Activated CD4-positive, alpha-beta T cell treated with anti-CD3 and anti-CD28 coated beads, Interleukin-2, amount 50 U/mL, for 1 hour (primary cell): ENCODE measurements at places on chromosomes 7 and 10.

DNA sequence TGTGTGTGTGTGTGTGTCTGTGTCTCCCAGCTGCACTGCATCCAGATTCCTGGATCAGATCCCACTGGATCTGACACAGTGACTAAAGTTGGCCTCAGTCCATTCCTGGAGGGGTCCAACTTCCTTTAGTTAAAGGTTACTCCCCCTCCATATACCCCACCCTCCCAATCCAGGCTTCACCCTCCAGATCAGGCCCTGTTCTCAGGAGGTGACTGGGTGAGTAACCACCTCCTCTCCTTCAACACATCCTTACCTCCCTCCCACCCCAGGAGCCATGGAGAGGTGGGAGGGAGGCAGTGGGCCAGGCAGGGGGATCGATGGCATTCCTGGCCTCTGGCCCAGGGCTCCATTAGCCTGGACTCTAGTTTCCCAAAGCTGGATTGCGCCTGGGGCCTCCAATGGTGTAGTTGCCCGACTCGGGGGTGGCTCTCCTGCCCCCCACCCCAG is 11.3 kb downstream of the KCNIP2 start:
- DNase-seq, result no peak

DNA sequence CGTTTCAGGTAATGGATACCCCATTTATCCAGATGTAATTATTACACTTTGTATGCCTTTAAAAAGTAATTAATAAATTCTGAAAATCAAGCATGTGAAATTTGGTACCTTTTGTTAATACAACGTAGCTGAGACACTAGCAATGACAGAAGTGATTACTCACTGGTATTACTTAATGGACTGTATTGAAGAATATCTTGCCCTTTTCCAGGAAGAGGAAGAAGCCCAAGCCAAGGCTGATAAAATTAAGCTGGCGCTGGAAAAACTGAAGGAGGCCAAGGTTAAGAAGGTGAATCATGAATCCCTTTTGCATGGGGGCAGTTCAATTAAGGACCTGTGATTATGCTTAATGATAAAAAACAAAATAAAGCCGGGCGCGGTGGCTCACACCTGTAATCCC is 64.8 kb downstream of the APBB1IP start:
- DNase-seq, result no peak

DNA sequence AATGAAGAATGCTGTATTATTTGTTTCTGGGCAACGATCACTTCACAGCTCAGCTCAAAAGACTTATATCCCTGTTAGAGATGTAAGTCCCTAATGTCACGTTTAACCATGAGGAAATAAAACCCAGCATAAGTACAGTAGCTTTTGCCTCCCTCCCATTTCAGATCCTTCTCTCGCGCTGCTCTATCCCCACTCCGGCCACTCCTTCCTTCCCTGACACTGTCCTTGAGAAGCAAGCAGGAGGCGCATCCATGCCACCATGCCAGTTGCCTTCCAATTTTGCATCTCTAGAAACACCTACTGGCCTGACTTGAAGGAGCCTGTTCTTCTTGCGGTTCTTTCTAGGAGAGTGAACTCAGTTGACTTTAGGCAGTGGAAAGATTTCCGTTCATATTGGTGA is 1.2 kb downstream of the FAM180A start:
- no peak for DNase-seq

- DNase-seq, result no peak
These were observed 63.1 kb upstream of the ADRB1 start for GRCh38 chr10:113980408-113981087.

DNA sequence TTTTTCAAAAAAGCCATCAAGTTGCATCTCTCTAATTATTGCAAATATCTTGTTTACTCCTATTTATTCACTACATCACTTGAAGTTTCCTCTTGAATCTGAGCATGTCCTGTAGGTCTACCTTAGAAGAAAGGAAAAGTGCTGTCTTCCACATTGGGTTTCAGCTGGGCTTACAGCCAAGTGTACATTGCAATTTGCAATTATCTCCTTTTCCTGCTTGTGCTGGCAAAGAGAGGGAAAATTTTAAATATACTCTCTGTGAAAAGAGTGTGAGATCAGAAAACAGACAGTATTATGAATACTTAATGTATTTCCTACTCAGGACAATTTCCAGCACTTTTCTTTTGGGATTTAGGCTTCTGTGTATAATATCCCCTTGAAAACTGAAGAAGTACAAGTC is 839.7 kb downstream of the CNTNAP2 start:
- no peak for DNase-seq

- DNase-seq, result no peak
These were observed 58.9 kb downstream of the NAMPT start for GRCh38 chr7:106225856-106226255.

DNA sequence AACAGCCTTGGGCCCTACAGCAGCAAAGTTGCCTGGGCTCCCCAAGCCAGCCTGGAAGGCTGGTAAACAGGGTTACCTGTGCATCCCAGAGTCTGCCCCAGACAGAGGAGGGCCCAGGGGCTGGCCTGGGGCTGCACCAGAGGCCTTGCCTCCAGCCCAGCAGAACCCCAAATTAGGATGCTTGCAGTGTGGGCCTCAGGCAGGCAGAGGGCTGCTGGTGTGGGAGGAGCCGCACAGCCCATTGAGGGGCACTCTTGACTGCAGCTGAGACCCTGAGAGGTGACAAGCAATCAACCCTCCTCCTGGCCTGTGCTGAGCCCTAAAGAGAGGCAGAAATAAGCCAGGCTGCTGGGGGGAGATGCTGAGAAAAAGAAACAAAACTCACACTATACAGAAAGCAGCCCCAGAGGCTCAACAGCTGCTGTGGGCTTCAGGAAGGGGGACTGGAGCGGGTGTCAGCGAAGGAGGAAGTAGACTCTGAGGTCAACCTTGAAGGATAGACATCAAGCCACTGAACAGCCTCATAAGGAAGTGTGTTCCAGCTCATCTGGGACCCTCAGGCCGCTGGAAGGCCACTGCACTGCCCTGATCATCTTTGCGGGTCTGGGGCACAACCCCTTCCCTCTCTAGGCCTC is 6.6 kb downstream of the AIFM2 start:
- no peak for DNase-seq

- DNase-seq, result no peak
These were observed 38.6 kb upstream of the NCAPG2 start for GRCh38 chr7:158743219-158743618.

GRCh38 chr10:18545621-18546305 is 105.6 kb downstream of the NSUN6 start:
- no peak for DNase-seq

DNA sequence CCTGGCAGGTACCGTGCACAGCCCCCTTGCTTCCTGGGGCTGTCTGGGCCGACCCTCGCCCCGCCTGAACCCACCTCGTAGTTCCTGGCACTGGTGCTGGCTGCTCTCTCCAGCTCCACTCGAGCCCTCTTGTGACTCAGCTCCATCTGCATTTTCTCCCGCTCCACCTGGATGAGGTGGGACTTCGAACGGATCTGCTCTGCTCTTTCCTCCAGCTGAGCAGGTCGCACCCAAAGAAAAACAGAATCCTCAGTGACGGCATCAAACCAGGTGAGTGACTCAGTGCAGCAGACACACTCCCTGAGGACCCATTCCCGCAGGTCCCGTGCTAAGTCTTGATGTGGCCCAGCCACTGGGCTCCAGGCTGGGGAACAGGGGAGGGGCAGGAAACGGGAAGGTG is 7.4 kb downstream of the MAD1L1 start:
- no peak for DNase-seq

- DNase-seq, result no peak
These were observed 18.4 kb upstream of the MAP3K8 start for GRCh38 chr10:30415593-30415992.

DNA sequence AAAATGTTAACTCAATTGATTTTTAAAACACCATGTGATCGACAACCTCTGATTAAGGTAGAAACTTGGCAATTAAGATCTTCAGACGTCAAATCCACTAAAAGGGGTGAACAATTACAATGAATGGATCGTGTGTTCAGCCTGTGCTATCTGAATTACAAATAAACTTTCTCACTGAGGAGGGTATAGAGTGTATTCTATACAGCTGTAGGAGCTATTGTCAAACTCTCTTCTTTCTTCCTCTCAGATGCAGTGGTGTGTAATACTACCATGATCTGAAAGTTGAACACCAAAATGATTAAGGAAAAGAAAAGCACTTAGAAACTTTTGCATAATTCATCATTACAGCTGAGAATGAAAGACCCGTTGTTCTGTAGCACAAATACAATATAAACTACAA is 32.2 kb upstream of the MACC1 start:
- no peak for DNase-seq

- DNase-seq, result no peak
These were observed 148.0 kb downstream of the BICC1 start for GRCh38 chr10:58660575-58661255.

GRCh38 chr10:60123172-60123571 is 216.8 kb upstream of the CCDC6 start:
- DNase-seq, result no peak

DNA sequence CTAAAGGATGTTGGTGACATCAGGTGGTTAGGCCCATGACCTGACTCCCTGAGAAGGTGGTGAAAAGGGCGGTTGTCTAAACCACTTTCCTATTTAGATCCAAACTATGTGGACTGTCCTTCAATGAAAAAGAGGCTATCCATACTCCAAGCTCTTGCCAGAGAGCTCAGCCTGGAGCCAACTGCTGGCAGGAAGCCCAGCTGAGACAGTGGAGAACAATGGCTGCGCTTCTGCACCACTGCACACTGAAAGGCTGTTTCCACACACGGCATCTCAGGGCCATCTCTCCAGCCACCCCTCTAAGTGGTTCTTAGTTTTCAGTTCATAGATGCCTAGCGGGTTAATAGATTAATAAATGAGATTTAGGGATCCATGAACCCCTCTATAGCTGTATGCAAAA is 488.8 kb upstream of the ZMIZ1 start:
- DNase-seq, result no peak

DNA sequence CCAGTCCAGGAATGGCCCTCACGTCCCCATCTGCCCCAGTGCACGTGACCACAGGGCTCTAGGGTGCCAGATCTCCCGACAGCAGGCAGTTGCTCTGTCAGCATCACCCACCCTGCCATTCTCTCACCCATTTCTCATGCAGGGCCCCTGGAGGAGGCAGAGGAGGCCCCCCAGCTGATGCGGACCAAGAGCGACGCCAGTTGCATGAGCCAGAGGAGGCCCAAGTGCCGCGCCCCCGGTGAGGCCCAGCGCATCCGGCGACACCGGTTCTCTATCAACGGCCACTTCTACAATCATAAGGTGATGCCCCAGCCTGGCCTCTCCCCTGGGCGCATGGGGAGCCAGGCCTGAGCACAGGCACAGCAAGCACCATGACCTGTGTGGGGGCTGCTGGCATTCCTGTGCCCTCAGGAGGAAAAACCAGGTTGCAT is 6.1 kb upstream of the DEPP1 start:
- no peak for DNase-seq

GRCh38 chr7:151306374-151306773 is 35.2 kb upstream of the NUB1 start:
- DNase-seq, result no peak

DNA sequence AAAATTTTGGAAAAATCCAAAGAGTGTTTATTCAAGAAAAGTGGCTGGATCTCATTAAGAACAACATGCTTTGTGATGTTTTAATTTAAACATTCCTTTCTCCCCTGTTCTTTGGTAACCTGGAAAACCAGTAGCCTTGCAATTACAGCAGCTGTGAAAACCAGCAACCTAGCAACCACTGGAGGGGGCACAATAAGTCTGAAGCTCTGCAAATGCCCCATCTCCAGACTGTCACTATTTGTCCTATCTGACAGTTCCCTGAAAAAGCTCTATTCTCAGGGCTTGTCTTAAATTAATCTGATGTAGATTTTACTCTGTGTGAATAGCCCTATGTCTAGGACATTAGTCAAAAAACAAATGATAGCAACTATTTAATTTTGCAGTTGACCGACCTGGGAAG is 137.6 kb upstream of the THSD7A start:
- no peak for DNase-seq

GRCh38 chr7:120334475-120334874 is 61.5 kb downstream of the KCND2 start:
- no peak for DNase-seq

DNA sequence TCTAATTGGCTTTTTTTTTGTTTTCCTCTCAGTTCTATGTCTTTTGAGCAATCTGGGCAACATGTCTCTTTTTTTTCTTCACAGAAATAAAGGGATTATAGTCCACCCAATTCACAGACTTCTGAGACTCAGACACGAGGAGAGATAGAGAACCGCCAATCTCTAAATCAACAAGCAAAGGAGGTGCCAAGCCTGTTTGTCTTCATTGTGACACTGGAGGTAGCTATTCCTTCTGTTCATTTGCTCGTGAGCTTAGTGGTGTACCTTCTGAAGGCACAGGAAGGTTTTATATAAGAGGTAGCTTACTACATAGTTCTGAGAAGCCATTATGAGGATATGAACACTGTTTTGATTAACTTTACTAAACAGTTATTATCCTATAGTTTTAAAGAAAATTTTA is 6.1 kb downstream of the EPHB6 start:
- no peak for DNase-seq

DNA sequence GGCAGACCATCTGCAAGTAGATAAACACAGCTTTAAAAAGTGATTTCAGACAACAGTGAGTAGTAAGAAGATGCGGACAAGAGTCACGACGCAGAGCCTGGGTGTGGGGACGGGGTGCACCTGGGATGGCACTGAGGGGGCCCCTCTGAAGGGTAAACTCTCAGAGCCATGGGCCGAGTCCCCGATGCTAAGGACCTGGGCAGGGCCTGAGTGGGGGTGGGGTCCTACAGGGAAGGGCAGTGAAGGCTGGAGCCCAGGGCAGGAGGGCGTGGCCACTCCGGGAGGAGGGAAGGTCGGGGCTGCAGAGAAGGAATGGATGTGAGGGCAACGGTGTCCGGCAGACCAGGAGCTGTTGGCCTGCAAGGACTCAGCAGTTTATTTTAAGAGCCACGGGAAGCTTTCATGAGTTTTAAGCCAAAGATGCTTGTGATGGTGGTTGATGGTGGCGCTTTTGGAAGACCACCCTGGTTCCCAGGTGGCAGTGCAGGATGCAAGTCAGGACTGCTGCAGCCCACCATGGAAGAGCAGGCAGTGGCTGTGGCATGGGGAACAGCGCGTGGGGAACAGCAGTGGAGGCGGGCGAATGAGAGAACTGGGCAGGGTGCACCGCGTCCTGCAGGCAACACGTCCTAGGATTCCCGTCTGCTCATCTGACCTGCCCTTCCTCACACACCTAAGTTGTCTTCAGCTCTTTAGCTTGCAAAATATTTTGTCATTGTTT is 296.8 kb downstream of the DNAJB6 start:
- no peak for DNase-seq

GRCh38 chr7:2660359-2661095 is 27.5 kb upstream of the AMZ1 start:
- DNase-seq, result no peak

DNA sequence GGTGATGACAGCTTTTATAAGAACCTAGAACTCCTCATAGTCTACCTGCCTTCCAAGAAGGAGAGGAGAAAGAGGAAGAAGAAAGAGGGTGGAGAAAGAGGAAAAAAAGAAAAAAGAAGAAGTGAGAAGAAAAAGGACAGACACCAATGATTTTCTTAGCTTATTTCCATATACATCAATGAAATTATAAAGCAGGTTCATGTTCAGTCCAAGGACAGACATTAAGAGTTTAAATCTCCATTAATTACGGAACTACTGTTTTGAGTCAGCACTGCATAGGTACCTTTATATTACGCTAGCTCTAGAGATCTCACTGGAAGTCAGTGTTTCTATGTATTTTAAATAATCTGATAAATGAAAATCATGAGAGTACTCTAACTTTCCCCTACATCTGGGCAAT is 309.0 kb upstream of the HGF start:
- no peak for DNase-seq
